ENCODE measurements at places on chromosomes 2 and 18.

DNA sequence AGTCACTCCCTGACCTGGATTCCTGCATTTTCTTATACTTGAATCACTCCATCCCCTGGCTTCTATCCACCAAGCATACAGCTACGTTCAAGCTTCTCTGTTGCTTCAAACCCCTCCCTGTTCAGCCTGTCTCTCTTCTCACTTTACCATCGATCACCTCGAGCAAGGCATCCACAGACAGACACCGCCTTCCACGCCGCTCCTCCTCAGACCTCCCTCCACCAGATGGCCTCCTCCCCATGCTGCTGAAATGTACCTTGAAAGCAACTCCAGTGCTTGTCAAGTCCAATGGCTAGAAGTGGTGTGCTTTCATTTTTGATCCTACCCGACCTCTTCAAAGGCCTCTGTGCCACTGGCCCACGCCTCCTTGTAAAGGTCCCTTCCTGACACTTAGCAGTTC lies 131.3 kb upstream of the ACAA2 start:
- DNase-seq: peak; percentile 10

DNA sequence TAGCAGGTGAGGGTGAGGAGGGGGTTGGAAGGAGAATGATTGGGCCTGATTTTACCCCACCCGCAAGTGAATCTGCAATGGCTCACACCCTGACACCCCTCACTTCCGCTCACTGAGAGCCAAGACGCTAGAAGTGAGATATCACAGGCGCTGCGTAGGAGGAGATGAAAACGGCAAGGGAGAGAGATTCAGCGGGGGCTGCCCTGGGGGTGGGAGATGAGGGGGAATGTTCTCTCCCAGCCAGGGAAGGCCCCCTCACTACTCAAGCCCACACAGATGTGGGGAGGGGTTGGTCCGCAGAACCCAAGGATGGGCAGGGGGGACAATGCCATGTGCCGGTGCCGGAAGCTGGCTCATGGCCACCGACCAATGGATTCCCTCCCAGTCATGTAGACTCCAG lies 32.9 kb downstream of the LOXHD1 start:
- no peak for DNase-seq

- no peak for DNase-seq
Observed at GRCh38 chr2:205524656-205525055, 157.6 kb upstream of the NRP2 start.

DNA sequence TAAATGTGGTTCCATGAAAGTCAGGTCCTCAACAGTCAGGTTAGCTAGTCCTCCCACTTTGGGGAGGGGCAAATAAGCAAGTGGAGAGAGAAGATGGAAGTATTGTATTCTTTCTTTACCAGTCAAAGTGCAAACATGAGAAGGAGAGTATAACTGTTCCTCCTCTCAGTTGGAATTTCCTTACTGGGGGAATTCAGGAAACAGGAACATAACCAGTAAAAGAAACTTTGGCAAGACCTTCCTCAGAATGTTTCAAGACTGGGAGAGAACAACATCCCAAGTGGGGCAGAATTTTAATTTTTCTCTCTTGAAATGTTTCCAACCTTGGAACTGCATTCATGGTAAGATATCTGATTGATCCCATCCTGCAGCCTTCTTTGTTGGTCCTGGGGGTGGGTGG lies 552.4 kb upstream of the TNP1 start:
- DNase-seq: no peak

GRCh38 chr2:161163440-161163839 lies 3.2 kb downstream of the TANK start:
- no peak for DNase-seq

- DNase-seq: no peak
Observed at GRCh38 chr2:103139628-103140268, 377.9 kb downstream of the TMEM182 start.

Data from EL (cell line).